ENCODE measurements at places on chromosomes 12 and 14. TPM values are rescaled to one million over a fixed set of nuclear protein-coding genes. Genes with fewer than 3 reads are reported as not detected.
A peak's percentile ranks its signal among the peaks of the same experiment; 100 is the strongest.

RSRC2 gene
- 106 TPM for total RNA-seq

- H3K4me3 ChIP-seq = peak overlapping the region; percentile 74
- H3K27me3 ChIP-seq = no peaks in the 10 kb centered on the region
- peak overlapping the region; percentile 97 for H3K27ac ChIP-seq
- DNase-seq = peak; percentile 63
These were observed 1.6 kb downstream of the ZFP36L1 start for GRCh38 chr14:68791078-68791901.

- no peak overlapping the region for H3K4me3 ChIP-seq
- no peaks in the 10 kb centered on the region for H3K27me3 ChIP-seq
- H3K4me1 ChIP-seq = no peaks in the 10 kb centered on the region
- H3K27ac ChIP-seq = no peak overlapping the region
These were observed 10.5 kb downstream of the BTBD6 start for GRCh38 chr14:105258846-105259245.

KRT78 gene
- not detected for total RNA-seq

GRCh38 chr14:66070542-66071319 lies 415.4 kb upstream of the CCDC196 start:
- no peak overlapping the region for H3K4me3 ChIP-seq
- H3K27ac ChIP-seq = no peak overlapping the region

DNA sequence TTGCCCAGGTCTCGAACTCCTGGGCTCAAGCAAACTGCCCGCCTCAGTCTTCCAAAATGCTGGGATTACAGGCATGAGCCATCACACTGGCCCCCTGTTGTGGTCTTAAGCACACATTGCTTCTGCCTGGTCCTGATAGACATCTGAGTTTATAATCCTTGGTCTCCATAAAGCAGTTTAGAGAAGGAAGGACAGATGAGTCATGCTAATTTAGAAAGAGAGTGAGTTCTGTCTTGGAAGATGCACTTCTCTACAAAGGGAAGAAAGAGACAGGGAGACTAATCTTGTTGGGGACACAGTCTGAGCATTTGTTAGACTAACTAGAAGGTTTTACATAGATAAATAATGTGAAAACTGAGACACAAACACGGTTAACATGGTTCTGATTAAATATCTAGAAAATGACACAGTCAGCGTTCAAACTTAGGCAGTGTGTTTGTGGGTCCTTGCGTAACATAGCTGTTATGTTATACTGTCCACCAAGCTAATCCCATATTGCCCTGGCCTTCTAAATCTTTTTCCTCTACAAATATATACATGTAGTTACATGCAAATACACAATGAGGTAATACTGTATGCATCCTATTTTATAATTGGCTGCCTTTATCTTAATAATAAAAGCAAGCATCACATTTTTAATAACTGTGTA lies 31.0 kb downstream of the SAMD4A start:
- no peak overlapping the region for H3K4me3 ChIP-seq
- peak; percentile 91 for DNase-seq
- H3K4me1 ChIP-seq = peaks cover 38% of the 10 kb centered on the region
- H3K36me3 ChIP-seq = no peaks in the 10 kb centered on the region
- peak overlapping the region; percentile 3 for H3K27ac ChIP-seq

DNA sequence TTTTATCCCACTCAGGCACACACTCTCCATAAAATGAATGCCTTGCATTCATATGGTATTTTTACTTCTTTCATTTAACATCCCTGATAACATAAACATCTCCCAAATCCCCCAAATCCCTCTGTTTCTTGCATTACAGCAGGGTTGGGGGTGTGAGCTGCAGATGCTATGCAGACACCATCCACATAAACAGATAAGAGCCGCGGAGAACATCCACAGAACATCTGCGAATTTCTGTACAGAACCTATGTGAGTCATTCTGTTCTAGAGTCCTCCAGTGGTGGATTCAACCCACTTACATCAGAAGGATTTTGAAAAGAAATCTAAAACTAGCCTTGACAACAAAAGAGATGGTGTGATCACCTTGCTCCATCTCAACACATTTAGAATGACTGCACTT lies 20.3 kb downstream of the FBLN5 start:
- no peak for DNase-seq
- H3K4me3 ChIP-seq = no peak overlapping the region
- H3K4me1 ChIP-seq = peaks cover 18% of the 10 kb centered on the region
- no peaks in the 10 kb centered on the region for H3K36me3 ChIP-seq

GRCh38 chr12:27785882-27786570 lies 6.0 kb upstream of the MANSC4 start:
- H3K36me3 ChIP-seq = peaks cover 3% of the 10 kb centered on the region
- peak; percentile 90 for DNase-seq
- H3K4me1 ChIP-seq = peaks cover 22% of the 10 kb centered on the region
- peak overlapping the region; percentile 48 for H3K27ac ChIP-seq
- no peaks in the 10 kb centered on the region for H3K27me3 ChIP-seq
- H3K4me3 ChIP-seq = no peak overlapping the region

FAR2 gene
- total RNA-seq = 9.3 TPM

DNA sequence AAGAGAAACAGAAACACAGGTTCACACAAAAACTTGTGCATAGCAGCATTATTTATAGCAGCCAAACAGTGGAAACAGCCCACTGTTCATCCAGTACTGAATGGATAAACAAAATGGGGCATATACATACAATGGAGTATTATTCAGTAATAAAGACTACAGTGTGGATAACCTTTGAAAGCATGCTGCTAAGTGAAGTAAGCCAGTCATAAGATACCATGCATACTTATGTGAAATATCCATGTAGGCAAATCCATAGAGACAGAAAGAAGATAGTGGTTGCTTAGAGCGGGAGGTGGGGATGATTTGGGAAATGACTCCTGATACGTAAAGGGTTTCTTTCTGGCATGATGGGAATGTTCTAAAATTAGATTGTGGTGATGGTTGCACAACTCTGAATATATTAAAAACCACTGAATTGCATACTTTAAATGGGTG lies 99.4 kb downstream of the CRADD start:
- H3K4me3 ChIP-seq = no peak overlapping the region
- H3K36me3 ChIP-seq = no peaks in the 10 kb centered on the region
- DNase-seq = peak; percentile 27
- no peaks in the 10 kb centered on the region for H3K27me3 ChIP-seq
- no peak overlapping the region for H3K27ac ChIP-seq

SLC25A21 gene
- 4.3 TPM for total RNA-seq

OR4M1 gene
- total RNA-seq = not detected

DNA sequence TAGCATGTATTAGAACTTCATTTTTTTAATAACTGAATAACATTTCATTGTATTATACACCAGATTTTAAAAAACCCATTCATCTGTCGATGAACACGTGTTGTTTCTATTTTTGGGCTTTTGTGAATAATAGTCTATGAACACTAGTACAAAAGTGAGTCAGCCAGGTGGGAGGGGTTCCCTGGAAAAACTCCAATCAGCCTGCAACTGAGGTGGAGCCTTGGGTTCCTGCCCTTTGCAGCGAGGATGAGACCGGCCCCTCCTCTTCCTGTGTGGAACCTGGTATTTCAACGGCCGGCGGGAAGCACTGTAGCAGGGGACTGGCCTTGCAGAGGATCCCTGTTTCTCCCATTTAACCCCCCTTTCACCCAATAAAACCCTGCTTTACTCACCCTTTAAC lies 56.1 kb downstream of the LMNTD1 start:
- no peak overlapping the region for H3K27ac ChIP-seq
- no peak overlapping the region for H3K4me3 ChIP-seq
- no peaks in the 10 kb centered on the region for H3K36me3 ChIP-seq
- H3K27me3 ChIP-seq = no peaks in the 10 kb centered on the region
- no peak for DNase-seq

GRCh38 chr12:96215919-96216273 lies 21.7 kb downstream of the ELK3 start:
- H3K27me3 ChIP-seq = no peaks in the 10 kb centered on the region
- peaks cover 24% of the 10 kb centered on the region for H3K4me1 ChIP-seq
- DNase-seq = no peak
- no peak overlapping the region for H3K27ac ChIP-seq
- no peaks in the 10 kb centered on the region for H3K36me3 ChIP-seq

DNA sequence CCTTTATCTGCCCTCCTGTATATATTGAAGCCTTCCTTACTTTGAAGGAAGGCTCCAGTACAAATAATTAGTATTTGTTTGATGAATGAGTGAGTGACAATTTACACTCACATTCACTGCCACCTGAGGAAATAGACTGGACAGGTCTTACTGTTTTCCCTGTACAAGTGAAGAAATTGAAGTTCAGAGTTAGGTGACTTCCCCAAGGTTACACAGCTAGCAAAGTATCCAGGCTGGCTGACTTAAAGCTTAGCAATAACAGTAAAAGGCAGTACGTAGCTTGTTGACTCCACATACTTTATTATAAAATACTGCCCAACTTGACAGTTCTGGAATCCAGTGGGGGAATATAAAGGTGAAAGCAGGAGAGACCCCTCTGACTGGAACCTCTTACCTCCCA lies 2.6 kb upstream of the KRT18 start:
- H3K4me1 ChIP-seq = peaks cover 50% of the 10 kb centered on the region
- no peaks in the 10 kb centered on the region for H3K27me3 ChIP-seq
- no peak overlapping the region for H3K4me3 ChIP-seq
- peaks cover 6% of the 10 kb centered on the region for H3K36me3 ChIP-seq
- peak overlapping the region; percentile 91 for H3K27ac ChIP-seq

SLC17A8 gene
- not detected for total RNA-seq

RIPK3 gene
- not detected for total RNA-seq

DNA sequence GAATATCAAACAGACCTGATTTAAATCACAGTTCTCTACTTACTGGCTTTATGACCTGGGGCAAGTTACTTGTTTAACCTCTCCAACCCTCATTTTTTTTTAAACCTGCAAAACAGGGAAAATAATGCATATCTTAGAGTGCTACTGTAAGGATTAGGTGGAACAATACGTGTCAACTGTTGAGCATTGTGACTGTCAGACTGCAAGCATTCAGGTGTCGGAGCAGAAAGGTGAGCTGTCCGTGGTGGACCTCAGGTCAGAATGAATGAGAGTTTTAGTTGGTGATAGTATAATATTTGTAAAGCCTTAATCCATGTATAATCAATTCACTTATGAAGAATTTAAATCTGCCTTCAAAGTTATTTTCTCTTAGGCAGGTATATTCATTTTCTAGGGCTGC lies 404.2 kb downstream of the ETNK1 start:
- H3K36me3 ChIP-seq = no peaks in the 10 kb centered on the region
- no peak for DNase-seq
- no peak overlapping the region for H3K4me3 ChIP-seq
- H3K4me1 ChIP-seq = no peaks in the 10 kb centered on the region
- peaks cover 29% of the 10 kb centered on the region for H3K27me3 ChIP-seq

DNA sequence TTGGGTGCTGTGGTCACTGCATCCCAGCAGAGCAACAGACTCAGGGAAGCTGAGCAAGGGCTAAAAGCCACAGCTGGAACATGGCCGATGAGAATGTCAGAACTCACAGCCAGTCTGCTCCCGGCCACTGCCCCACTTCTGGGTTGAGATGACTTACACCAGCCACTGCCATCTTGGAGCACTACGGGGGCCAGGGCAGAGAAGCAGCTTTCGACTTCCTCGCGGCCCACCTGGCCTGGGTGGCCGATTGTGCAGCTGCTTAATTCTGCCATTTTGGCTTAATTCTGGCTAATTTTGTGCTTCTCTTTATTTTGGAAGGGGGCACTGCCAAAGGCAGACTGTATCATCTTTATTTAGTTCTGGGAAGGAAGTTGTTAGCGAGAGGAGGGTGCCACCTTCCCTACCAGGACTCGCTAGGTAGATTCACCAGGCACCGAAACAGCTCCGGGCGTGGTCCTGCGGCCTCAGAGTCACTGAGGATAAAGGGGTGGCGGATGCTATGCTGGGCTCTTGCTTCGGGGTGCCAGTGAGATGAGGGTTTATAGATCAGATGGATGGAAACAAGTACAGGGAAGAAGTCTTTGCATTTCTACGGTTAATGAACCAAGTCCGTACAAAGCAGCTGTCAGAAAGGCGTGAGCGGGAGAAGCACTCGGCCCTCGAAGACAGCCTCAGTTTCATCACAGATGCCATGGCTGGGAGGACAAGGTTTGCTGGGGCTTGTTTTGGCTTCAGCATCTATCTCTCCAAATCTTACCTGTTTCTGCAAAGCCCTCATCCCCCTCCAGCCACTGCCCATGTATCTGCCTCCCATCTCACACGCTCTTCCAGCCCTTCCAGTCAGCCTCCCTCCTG lies 147.8 kb downstream of the PIWIL1 start:
- no peak for DNase-seq
- H3K4me1 ChIP-seq = no peaks in the 10 kb centered on the region
- H3K27ac ChIP-seq = no peak overlapping the region
- H3K4me3 ChIP-seq = no peak overlapping the region
- H3K36me3 ChIP-seq = no peaks in the 10 kb centered on the region
- H3K27me3 ChIP-seq = peaks cover 26% of the 10 kb centered on the region

- H3K27me3 ChIP-seq = no peaks in the 10 kb centered on the region
- no peaks in the 10 kb centered on the region for H3K36me3 ChIP-seq
- peaks cover 14% of the 10 kb centered on the region for H3K4me1 ChIP-seq
- peak overlapping the region; percentile 69 for H3K4me3 ChIP-seq
These were observed 553 bp downstream of the TRIM9 start for GRCh38 chr14:51094282-51094821.

DNA sequence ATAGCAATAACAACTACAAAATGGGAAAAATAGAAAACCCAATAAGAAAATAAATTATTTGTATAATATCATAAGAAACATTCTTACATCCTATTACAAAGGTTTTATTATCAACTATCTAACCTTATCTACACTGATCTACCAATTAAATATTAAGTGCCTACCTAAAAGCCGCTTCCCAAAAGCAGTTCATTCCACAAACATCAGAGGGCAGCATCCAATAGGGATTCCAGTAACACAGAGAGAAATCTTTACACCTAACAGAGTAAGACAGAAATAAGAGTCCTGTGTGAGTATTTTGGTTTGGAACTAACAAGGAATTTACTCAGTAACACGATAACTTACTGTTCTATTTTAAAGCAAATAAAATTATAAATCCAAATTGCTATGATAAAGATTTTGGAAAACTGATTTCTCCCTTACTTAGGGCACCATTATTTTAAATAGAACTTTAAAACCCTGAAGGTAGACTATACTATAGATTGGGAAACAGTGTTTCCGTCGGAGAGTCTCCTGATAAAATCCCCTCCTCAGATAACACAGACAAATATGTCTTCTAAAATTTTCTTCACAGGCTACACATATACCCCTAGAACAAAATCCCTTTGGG lies 15.0 kb downstream of the GXYLT1 start:
- H3K4me3 ChIP-seq = no peak overlapping the region
- no peaks in the 10 kb centered on the region for H3K36me3 ChIP-seq
- no peaks in the 10 kb centered on the region for H3K27me3 ChIP-seq
- peaks cover 26% of the 10 kb centered on the region for H3K4me1 ChIP-seq
- DNase-seq = peak; percentile 85

DNA sequence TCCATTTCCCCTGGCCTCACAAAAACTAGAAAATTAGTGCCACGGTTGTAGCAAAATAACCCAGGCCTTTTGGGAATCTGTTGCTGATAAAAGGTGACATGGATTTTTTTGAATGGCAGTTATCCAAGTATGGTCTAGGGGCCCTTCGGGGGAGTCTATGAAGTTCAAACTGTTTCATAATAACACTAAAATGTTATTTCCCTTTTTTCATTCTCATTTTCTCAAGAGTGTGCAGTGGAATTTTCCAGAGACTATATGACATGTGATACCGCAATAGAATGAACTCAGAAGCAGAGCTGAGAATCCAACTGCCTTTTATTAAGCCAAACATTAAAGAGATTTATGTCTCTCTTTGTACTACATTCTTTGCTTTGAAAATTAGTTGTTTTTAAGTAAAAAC lies 26.9 kb downstream of the GSTZ1 start:
- H3K4me3 ChIP-seq = no peak overlapping the region
- H3K27me3 ChIP-seq = no peaks in the 10 kb centered on the region
- H3K36me3 ChIP-seq = no peaks in the 10 kb centered on the region
- DNase-seq = no peak

RHOJ gene
- 30.2 TPM for total RNA-seq
